ENCODE measurements at places on chromosomes 2 and 18.

DNA sequence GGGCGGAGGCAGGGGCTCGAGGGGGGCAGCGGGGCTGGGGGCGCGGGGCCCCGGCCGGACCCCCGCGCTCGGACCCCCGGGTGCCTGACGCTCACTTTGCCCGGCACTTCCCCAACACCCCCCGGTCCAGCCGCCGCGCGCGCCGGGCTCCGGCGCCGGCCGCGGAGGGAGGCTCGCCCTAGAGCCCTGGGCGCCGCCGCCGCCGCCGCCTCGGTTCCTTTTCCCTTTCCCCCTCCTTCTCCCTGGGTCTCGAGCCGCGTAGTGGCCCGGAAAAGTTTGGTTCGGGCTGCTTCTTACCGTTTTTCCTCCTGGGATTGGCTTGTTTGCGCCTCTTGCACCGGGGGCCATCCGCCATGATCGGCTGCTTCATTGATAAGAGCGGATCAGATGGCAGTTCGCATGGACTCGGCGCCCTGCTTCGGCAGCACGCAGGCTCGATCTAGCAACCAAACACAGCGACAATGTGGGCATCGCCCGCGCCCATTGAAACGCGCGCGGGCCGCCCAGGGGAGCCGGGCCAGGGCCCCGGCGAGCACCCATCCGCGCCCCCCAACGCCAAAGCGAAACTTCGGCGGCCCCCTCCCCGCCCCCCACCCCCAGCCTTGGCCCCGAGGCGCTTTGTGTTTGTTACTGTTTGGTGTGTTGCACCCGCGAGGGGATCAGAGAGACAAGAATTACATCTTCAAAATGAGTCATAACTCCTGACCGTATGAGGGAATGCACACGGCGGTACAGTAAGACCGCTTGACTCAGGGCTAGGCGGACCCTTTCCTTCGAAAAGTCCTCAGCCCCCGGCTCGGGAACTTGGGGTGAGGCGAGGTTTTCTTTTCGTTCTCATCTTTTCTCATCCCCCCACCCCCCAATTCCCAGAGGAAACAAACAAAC is 2.7 kb downstream of the ZEB2 start:
- peak; percentile 95 for DNase-seq

- no peak for DNase-seq
Measured at GRCh38 chr18:47558110-47558750, 306.8 kb upstream of the SKOR2 start.

GRCh38 chr18:8468191-8468590 is 141.0 kb upstream of the RAB12 start:
- no peak for DNase-seq

GRCh38 chr18:44047585-44047984 is 633.1 kb upstream of the SETBP1 start:
- DNase-seq = no peak

GRCh38 chr2:165699946-165700345 is 94.1 kb downstream of the GALNT3 start:
- no peak for DNase-seq

Measured in brain microvascular endothelial cell (primary cell).